ENCODE measurements at places on chromosomes 5 and 9. TPM values are rescaled to one million over a fixed set of nuclear protein-coding genes. Genes with fewer than 3 reads are reported as not detected.

GRCh38 chr9:133981958-133982681 is 10.0 kb downstream of the VAV2 start:
- no peak for DNase-seq
- H3K4me1 ChIP-seq: no peaks in the 10 kb centered on the region
- peaks cover 19% of the 10 kb centered on the region for H3K27me3 ChIP-seq
- H3K27ac ChIP-seq: no peak overlapping the region
- no peak overlapping the region for H3K4me3 ChIP-seq
- H3K36me3 ChIP-seq: no peaks in the 10 kb centered on the region

The GFRA3 gene
- total RNA-seq: not detected

GRCh38 chr9:136403915-136404800 is 4.2 kb upstream of the SNAPC4 start:
- H3K27ac ChIP-seq: no peak overlapping the region
- no peaks in the 10 kb centered on the region for H3K27me3 ChIP-seq
- peaks cover 73% of the 10 kb centered on the region for H3K36me3 ChIP-seq
- no peak for DNase-seq
- H3K4me3 ChIP-seq: no peak overlapping the region

The C9orf50 gene
- total RNA-seq: not detected

DNA sequence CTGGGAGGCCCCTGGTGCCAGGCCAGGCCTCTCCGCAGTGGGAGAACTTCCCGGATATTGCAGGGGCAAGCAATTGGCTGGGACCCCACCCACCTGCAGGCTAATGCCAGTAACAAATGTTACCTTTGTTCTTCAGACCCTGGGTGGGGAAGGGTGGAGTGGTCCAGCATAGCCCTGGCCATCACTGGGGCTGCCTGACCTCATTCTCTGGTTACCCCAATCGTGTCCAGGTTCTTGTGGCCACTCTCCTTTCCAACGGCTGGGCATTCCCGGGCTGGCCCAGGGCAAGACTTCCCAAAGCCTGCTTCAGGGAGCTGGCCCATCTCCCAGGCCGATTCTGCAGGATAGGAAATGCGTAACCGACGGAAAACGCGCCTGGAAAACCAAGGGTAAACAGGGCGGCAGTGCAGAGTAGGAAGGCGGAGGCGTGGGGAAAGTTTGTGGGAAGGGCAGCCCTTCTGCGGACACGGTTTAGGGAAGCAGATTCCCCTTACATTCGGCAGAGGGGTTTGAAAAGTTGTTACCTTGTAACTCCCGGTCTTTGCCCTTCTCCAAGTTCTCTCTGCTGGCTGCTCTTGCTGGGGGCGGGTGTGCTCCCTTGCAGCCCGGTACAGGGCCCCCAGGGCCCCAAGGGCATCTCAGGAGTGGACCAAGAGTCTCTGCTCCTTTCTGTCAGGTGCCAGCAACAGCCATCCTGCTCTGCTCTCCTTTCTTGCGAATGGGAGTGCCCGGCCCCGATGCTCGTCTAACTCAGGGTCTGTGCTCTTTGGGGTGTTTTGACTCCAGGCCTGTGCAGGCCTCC is 3.5 kb downstream of the NRARP start:
- no peak overlapping the region for H3K27ac ChIP-seq
- no peak overlapping the region for H3K4me3 ChIP-seq
- DNase-seq: no peak

- no peak overlapping the region for H3K27ac ChIP-seq
- H3K4me1 ChIP-seq: no peaks in the 10 kb centered on the region
- no peak for DNase-seq
- no peaks in the 10 kb centered on the region for H3K27me3 ChIP-seq
- H3K36me3 ChIP-seq: no peaks in the 10 kb centered on the region
Measured at GRCh38 chr5:58335518-58335917, 124.4 kb downstream of the PLK2 start.

- no peaks in the 10 kb centered on the region for H3K36me3 ChIP-seq
- peak; percentile 80 for DNase-seq
- H3K27me3 ChIP-seq: no peaks in the 10 kb centered on the region
- no peak overlapping the region for H3K27ac ChIP-seq
- no peak overlapping the region for H3K4me3 ChIP-seq
Measured at GRCh38 chr5:16550316-16550952, 66.4 kb downstream of the RETREG1 start.

The DAPK1 gene
- 24.4 TPM for total RNA-seq

DNA sequence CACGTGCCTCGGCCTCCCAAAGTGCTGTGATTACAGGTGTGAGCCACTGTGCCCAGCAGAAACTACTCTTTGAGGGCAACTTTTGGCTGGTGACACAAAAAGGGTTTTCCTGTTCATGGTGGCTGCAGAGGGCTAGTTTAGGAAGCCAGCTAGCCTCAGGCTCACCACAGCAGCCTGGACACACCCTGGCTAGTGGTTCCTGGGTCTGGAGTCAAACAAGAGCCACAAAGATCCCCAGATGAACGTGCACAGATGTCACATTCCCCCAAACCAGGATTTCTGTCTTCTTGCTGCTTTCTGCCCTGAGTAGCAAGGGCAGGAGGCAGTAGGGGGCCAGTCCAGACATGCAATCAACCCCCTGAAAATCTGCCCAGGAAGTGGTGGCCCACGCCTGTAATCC is 6.8 kb downstream of the HBEGF start:
- no peaks in the 10 kb centered on the region for H3K36me3 ChIP-seq
- H3K4me1 ChIP-seq: peaks cover 7% of the 10 kb centered on the region
- no peak for DNase-seq
- H3K27me3 ChIP-seq: no peaks in the 10 kb centered on the region

- peaks cover 14% of the 10 kb centered on the region for H3K4me1 ChIP-seq
- no peak overlapping the region for H3K27ac ChIP-seq
- no peaks in the 10 kb centered on the region for H3K36me3 ChIP-seq
- no peaks in the 10 kb centered on the region for H3K27me3 ChIP-seq
- H3K4me3 ChIP-seq: no peak overlapping the region
- DNase-seq: no peak
Measured at GRCh38 chr9:121912812-121913627, 180.1 kb downstream of the TTLL11 start.

- no peak overlapping the region for H3K27ac ChIP-seq
- no peak for DNase-seq
- H3K4me1 ChIP-seq: no peaks in the 10 kb centered on the region
- no peak overlapping the region for H3K4me3 ChIP-seq
Measured at GRCh38 chr9:83342006-83342405, 196.2 kb downstream of the FRMD3 start.

GRCh38 chr9:137721479-137721878 is 102.7 kb downstream of the EHMT1 start:
- H3K27me3 ChIP-seq: no peaks in the 10 kb centered on the region
- H3K27ac ChIP-seq: no peak overlapping the region
- DNase-seq: no peak

GRCh38 chr9:21803649-21804048 is 1.2 kb downstream of the MTAP start:
- no peak overlapping the region for H3K4me3 ChIP-seq
- no peaks in the 10 kb centered on the region for H3K36me3 ChIP-seq
- DNase-seq: no peak

The NRG2 gene
- not detected for total RNA-seq

GRCh38 chr9:19231126-19231903 is 822 bp downstream of the DENND4C start:
- peaks cover 9% of the 10 kb centered on the region for H3K4me1 ChIP-seq
- H3K4me3 ChIP-seq: peak overlapping the region; percentile 92
- H3K36me3 ChIP-seq: no peaks in the 10 kb centered on the region
- no peaks in the 10 kb centered on the region for H3K27me3 ChIP-seq
- peak overlapping the region; percentile 95 for H3K27ac ChIP-seq

The GAS1 gene
- 0.07 TPM for total RNA-seq

DNA sequence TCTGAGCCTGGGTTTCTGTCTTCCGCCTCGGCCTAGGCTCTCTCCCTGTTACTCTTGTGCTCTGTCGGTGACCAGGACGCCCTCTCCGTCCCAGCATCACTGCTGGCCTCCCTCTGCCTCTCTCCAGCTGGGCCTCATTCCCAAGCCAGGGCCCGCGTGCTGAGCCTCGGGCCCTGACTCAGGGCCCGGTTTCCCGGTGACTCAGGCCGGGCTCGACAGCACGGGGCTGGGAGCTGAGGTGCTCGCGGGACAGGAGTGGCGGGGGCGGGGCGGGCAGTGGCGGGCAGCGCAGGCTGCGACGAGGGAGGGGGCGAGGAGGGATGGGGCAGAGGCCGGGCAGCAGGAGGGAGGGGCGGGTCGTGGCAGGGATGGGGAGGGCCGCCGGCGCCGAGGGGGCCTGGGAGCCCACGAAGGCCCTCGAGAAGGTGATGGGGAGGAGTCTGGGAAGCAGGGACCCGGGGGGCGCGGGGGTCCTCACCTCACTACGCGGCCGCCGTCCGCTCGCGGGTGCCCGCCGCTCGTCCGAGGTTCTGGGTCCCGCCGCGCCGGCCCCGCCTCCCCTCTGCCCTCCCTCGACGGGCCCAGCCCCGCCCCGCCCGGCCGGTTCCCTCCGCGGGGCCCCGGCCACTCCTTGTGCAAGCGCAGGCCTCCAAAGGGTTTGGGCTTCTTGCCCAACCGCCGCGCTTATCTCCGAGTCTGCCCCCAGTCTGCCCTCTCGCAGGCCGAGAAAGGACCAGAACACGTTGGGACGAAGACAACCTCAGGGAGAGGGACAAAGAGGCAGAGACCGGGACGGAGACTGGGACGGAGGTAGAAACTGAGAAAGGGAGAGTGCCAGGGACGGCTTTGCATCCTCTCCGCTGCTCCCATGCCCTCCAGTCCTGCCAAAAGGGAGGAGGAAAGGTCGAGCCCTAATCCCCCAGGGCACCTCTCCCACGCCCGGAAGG is at the start of gene ARAP3:
ARAP3 (minus strand) TSS at position 536 of the 947 bp plus-strand sequence. CDS start 1,744 bp downstream, outside the sequence.
- peak within 1 kb of the TSS; percentile 81 for H3K27ac ChIP-seq
- no peaks in the 10 kb centered on the region for H3K27me3 ChIP-seq
- peaks cover 4% of the 10 kb centered on the region for H3K36me3 ChIP-seq
- H3K4me3 ChIP-seq: peak within 1 kb of the TSS; percentile 36

- H3K36me3 ChIP-seq: no peaks in the 10 kb centered on the region
- H3K4me3 ChIP-seq: no peak overlapping the region
- H3K4me1 ChIP-seq: no peaks in the 10 kb centered on the region
- DNase-seq: no peak
- H3K27me3 ChIP-seq: no peaks in the 10 kb centered on the region
Measured at GRCh38 chr9:90394871-90395270, 247.8 kb downstream of the DIRAS2 start.

GRCh38 chr9:80516679-80517078 is 944.9 kb downstream of the TLE4 start:
- no peaks in the 10 kb centered on the region for H3K36me3 ChIP-seq
- no peak for DNase-seq
- no peak overlapping the region for H3K27ac ChIP-seq
- no peaks in the 10 kb centered on the region for H3K27me3 ChIP-seq
- H3K4me1 ChIP-seq: no peaks in the 10 kb centered on the region
- no peak overlapping the region for H3K4me3 ChIP-seq

- no peaks in the 10 kb centered on the region for H3K4me1 ChIP-seq
- no peak overlapping the region for H3K4me3 ChIP-seq
- no peak for DNase-seq
- H3K36me3 ChIP-seq: no peaks in the 10 kb centered on the region
- H3K27ac ChIP-seq: no peak overlapping the region
- no peaks in the 10 kb centered on the region for H3K27me3 ChIP-seq
Measured at GRCh38 chr5:59061377-59061776, 478.5 kb downstream of the RAB3C start.

DNA sequence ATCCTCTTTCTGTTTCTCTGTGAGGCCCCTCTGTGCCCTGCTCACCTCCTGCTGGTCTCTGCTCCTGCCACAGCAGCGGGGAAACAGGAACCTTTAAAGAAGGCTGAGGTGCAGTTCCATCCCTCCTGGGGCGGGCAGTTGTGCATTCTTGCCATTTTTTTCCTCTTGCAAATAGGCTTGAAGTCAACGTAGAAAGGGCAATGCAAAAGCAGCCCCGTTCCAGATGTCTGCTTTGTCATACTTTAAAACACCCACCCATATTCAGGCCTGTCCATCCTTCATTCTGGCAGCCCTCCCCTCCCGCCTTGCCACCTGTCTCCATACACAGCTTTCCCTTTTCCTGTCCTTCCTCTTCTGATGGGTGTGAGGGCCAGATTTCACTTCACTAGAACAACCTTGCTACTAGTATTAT is 65.4 kb upstream of the KLF9 start:
- no peak overlapping the region for H3K4me3 ChIP-seq
- H3K4me1 ChIP-seq: peaks cover 19% of the 10 kb centered on the region
- H3K27ac ChIP-seq: no peak overlapping the region
- no peak for DNase-seq

The RPP25L gene
- 38.2 TPM for total RNA-seq

DNA sequence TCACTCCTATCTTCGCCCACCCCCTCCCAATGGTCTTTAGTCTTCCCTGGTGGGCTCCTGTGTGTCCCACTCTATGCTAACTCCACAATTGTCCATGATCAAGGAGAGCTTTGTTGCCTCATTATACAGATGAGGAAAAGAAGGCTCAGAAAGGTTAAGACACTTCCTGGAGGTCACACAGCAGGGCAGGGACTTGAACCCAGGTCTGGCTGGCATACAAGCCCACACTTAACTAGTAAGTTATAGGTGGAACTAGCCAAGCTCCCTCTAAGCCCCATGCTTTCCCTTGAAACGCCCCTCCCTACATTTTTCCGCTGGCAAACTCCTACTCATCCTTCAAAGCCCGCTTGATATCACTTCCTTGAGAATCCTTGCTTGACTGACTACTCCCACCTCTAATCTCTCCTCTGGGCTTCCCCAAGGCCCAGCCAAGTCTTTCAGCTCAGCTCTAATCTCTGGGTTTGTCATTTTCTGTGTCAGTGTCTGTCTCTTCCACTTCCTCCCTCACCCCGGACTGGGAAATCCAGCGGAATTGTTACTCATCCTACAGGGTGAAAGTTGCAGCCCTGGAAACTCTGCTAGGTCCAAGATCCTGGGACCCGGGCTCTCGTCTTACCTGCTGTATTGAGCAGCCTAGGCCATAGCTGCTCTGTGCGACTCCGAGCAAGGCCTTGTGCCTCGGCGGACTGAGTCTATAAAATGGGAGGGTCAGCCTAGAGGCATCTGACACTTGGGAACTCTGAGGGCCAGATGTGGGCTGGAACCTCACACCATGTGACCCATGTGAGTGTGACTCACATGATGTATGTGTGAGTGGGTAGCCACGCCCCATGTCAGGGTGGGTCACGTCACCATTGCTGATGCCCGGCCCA is 144.5 kb downstream of the GAPVD1 start:
- H3K27me3 ChIP-seq: no peaks in the 10 kb centered on the region
- no peak overlapping the region for H3K4me3 ChIP-seq
- DNase-seq: peak; percentile 75

DNA sequence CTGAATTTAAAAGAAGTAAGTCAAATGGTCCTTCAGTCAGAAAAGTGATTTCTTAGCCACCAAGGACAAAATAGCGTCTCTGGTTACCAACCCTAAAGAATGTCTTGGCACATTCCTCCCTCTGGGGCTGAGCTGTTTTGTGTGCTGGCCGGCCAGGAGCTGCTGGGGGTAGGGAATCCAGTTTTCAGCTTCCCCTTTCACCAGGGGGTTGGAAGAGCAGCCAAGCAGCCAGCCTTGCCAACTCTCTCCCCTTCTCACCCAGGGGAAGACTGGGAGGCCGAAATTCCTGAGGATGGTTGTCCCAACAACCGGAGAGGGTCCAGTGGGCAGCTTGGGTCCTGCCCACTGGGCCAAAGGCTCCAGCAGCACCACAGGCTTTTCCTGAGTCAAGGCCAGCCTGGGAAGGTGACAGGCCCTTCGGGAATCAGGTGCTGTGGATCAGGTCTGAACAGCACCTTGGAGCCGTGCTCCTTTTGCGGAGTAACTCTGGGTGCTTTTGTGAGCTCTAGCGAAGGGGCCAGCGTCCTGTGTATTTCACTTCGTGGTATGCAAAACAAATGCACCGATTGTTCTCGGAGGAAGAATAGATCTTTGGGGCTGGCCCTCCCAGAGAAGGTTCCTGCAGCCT is 4.2 kb downstream of the WWC1 start:
- no peak overlapping the region for H3K27ac ChIP-seq
- H3K36me3 ChIP-seq: no peaks in the 10 kb centered on the region
- no peak for DNase-seq
- H3K27me3 ChIP-seq: no peaks in the 10 kb centered on the region
